Aorta (tissue), 5 donors: ENCODE measurements at places on chromosomes 1 and 21.
A peak's percentile ranks its signal among the peaks of the same experiment; 100 is the strongest.

DNA sequence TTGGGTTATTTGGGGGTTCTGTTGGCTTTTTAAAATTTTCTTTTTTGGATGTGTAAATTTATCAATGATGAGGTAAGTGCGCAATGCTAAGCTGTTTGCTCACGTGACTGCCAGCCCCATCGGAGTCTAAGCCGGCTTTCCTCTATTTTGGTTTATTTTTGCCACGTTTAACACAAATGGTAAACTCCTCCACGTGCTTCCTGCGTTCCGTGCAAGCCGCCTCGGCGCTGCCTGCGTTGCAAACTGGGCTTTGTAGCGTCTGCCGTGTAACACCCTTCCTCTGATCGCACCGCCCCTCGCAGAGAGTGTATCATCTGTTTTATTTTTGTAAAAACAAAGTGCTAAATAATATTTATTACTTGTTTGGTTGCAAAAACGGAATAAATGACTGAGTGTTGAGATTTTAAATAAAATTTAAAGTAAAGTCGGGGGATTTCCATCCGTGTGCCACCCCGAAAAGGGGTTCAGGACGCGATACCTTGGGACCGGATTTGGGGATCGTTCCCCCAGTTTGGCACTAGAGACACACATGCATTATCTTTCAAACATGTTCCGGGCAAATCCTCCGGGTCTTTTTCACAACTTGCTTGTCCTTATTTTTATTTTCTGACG is 3.1 kb downstream of the OLIG2 start:
- no peaks in the 10 kb centered on the region for H3K4me1 ChIP-seq
- H3K36me3 ChIP-seq = no peaks in the 10 kb centered on the region
- H3K4me3 ChIP-seq = no peak overlapping the region
- H3K27me3 ChIP-seq = no peaks in the 10 kb centered on the region
- no peak overlapping the region for H3K27ac ChIP-seq

DNA sequence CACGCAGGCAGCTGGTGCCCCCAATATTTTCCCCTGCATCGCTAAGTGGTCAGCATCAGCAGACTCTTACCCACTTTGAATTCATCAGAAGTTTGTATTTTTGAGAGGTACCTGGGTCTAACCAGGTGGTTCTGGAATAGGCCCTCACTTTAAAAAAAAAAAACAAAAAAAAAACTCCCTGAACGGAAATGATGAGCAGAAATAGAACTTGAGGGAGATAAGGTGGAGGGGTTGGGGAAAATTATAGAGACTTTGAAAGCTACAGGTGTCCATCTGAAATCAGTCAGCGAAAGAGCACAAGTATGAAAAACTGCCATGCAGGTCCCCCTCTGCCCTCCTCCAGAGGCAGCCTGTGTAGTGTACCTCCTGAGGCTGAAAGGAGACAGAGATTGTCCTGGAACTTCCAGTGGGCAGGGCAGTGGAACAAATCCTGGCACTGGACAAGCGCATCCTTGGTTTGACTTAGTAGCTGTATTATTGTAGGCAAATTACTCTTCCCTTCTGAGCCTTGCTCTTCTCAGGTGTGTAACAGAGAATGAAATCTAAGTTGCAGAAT is 1.2 kb downstream of the SLAMF7 start:
- DNase-seq = no peak
- no peak overlapping the region for H3K27ac ChIP-seq
- H3K4me3 ChIP-seq = no peak overlapping the region
- H3K4me1 ChIP-seq = no peaks in the 10 kb centered on the region

DNA sequence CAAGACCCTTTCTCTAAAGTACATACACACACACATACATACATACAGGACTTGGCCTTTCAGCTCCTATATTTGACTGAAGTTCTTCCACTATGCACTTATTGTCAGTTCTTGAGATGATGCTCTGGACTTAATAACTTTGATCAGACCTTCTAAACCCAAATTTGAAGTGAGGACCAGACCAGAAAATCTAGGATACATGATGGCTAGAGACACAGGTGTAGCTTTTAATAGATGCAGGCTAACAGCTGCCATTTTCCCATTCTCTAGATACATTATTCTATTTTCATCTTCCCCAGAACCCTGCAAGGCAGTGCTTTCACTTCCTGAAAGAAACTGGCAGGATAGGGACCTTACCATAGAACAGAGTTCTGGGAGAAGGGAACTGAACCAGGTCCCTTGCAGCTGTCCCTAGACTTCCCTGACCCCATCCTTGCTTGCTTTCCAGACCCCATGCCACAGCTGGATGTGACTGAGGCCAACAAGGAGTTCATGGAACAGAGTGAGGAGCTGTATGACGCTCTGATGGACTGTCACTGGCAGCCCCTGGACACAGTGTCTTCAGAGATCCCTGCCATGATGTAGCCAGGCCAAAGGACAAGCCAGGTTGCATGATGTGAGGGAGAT is 14.9 kb upstream of the RAB42 start:
- H3K4me3 ChIP-seq = no peak overlapping the region
- H3K4me1 ChIP-seq = peaks cover 4% of the 10 kb centered on the region
- peak; percentile 8 for DNase-seq

GRCh38 chr1:48018799-48019198 is 21.6 kb upstream of the TRABD2B start:
- DNase-seq = no peak
- no peak overlapping the region for H3K27ac ChIP-seq
- H3K4me1 ChIP-seq = peaks cover 2% of the 10 kb centered on the region
- H3K4me3 ChIP-seq = no peak overlapping the region
- no peaks in the 10 kb centered on the region for H3K36me3 ChIP-seq
- H3K27me3 ChIP-seq = no peaks in the 10 kb centered on the region

DNA sequence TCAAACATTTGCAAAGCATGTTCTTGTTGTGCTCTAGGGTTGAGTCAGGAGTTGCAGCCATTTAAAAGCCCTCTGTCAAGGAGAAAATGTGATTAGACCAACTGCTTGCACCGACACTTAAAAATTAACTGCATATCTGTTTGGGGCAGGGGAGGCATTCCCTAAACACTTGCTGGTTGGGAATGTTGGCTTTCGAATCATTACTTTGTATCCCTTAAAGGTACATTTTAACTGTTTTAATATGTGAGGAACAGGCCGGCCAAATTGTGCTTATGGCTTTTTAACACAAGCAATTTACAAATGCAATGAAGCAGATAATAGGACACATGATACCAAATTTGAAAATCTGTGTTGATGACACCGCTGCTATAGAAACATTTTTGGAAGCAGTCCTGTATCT is 159.1 kb downstream of the LHX8 start:
- no peak overlapping the region for H3K27ac ChIP-seq
- H3K27me3 ChIP-seq = no peaks in the 10 kb centered on the region
- no peaks in the 10 kb centered on the region for H3K36me3 ChIP-seq
- no peak for DNase-seq
- no peak overlapping the region for H3K4me3 ChIP-seq
- no peaks in the 10 kb centered on the region for H3K4me1 ChIP-seq

DNA sequence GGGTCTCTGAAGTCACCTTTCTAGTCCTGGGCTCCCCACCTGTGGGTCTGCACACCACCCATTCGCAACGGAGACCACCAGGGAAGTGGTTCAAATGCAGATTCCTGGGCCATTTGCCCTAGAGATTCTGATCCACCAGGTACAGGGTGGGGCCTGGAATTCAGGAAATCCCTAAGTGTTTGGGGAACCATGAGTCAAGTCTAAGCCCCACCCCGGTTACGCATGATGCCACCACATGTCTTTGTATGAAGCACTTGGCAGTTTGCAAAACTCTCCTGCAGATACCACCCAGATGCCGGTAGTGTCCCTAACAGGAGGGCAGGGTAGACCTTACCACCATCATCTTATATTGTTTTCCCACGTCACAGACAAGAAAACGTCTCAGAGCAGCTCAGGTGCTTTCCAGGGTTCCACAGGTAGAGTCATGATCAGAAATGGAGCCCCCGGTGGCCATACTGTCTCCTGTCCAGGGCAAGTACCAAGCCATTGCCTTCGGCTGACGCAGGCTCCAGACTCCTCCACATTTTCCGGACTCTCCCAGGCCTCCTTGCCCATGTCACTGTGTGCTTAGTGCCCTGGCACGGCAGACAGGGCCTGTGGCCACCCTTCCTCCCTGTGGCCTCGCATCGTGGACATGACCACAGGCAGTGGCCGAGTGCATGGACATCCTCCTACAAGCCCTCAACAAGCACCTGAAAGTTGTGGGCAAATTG is 89.2 kb upstream of the TMEM51 start:
- no peak overlapping the region for H3K27ac ChIP-seq
- no peaks in the 10 kb centered on the region for H3K4me1 ChIP-seq
- H3K27me3 ChIP-seq = no peaks in the 10 kb centered on the region
- H3K4me3 ChIP-seq = no peak overlapping the region
- peaks cover 2% of the 10 kb centered on the region for H3K36me3 ChIP-seq

GRCh38 chr1:66671455-66671854 is 80.8 kb upstream of the DYNLT5 start:
- no peak for DNase-seq
- no peaks in the 10 kb centered on the region for H3K27me3 ChIP-seq
- no peak overlapping the region for H3K27ac ChIP-seq

- no peaks in the 10 kb centered on the region for H3K27me3 ChIP-seq
- DNase-seq = peak; percentile 58
- no peak overlapping the region for H3K27ac ChIP-seq
Measured at GRCh38 chr1:91148641-91149069, 126.8 kb upstream of the ZNF644 start.
